Amniotic stem cell (primary cell): ENCODE measurements at places on chromosomes 5 and 9.

- DNase-seq: no peak
Measured at GRCh38 chr9:98887918-98888510, 55.7 kb upstream of the COL15A1 start.

DNA sequence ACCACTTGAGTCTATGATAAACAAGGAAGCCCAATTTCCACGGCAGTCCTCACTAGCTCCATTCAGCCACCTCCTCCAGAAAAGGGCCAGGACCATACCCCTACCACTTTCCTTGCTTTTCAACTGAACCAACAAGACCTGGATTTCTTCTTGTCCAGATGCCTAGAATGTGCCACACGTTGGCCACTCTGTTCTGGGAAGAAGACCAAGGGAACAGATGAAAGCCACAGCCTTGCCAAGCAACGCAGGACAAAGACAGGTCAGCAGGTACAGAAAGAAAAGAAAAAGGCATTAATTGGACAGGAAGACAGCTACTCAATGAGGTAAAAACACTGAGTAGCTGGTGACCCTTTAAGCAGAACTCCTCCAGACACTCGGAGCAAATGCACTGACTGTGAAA, 2.2 kb downstream of the CCNJL start:
- DNase-seq: no peak

DNA sequence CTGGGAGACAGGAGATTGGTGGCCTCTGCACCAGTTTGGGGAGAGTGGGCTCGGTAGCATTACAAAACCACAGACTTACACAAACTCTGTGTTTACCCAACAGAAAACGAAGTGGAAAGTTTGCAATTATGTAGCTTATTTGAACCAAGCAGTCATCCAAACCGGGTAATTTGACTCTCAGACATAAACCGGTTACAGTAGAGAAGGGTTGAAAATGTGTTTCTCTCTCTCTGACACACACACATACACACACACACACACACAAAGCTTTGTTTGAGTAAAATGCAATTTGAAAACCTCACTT, 97.1 kb upstream of the ZNF608 start:
- DNase-seq: no peak

DNA sequence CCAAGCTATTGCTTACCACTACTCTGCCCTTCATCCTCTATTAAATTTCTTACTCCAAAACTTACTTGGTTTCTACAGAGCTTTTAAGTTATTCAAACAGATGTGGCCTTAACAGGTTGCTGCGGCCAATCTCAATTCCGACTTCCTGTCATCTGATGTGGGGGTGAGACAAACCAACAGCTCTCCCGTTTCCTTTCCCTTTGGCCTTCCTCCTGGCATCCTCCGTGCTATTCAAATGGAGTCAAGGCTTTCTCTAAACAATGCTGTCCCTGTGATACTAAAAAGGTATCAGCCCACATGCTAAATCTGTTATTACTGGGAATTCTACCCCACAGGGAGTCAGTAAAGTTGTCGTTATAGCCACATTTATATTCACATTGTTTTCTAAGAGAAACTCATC, 11.8 kb downstream of the RBM18 start:
- DNase-seq: no peak

DNA sequence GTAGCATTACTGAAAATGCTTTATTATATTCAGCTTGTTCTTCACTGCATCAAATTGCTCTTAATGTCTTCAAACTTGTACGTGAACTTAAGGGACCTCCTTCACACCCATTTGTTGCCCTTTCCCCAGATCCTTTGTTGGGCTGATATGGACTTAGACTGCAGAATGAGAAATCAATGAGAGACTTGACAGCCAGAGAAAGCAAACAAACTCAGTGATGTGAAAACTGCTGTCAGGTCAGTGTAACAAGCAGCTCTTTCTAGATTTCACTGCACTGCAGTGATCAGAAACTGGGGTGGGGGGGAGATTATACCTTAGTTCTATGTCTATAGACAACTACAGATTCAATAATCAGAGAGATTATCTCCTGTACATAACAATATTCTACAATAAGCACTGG, 491.0 kb upstream of the DAP start:
- no peak for DNase-seq

DNA sequence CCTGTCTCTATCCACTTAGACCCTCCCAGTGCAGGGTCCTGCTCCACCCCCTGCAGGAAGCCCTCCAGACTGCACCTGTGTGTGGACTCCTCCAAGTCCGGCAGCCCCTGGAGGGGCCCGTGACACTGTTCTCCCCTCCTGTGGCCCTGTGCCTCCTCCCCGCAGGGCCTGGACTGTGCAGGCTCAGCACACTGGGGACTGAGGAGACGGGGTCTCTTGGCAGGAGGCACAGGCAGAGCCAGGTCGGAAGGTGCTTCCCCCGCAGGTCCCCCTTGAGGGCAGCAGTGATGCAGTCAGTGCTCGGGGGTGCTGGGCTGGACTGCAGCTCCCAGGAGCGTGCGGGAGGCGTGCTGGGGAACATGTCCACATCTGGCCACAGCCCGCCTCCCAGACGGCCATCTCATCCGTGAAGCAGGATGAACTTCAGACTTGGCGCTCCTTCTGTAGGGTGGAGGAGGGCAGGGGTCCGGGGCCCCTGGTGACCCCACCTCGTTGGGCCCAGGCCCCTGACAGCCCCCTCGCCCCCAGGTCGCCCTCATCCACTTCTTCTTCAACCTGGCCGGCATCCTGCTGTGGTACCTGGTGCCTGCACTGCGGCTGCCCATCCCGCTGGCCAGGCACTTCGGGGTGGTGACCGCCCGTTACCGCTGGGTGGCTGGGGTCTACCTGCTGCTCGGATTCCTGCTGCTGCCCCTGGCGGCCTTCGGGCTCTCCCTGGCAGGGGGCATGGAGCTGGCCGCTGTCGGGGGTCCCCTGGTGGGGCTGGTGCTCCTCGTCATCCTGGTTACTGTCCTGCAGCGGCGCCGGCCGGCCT, 4.9 kb downstream of the SLC34A3 start:
- DNase-seq: no peak

DNA sequence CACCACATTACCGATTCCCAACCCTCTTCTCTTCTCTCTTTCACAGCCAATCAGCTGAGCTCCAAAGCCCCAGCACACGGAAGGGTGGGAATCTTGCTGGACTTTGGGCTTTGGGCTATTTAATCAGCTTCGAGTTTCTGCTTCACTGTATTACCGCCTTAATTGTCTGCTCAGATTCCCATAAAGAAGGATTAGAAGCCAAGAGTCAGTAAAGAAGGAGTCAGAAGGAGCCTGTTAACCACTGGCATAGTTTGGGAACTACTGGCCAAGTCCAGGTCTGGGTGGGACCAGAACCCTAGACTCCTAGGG, 4.4 kb downstream of the SPRY4 start:
- no peak for DNase-seq

DNA sequence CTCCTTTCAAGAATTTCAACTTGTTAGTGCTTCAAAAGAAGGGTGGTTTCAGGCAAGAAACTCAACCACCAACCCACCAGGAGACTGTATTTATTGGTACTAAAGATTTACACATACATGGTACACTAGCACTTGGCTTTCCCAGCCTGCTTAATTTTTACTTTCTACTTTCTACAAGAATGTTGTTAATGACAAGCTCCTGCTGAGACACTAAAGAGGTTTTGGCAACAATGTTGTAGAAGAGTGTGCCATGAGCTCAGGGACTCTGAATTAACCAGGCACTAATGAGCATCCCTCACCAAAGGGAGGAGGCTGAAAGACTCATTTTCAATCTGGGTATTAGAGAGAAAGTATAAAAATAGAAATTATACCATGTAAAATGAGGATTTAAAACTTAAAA, 195.0 kb downstream of the KIAA0825 start:
- no peak for DNase-seq

GRCh38 chr9:115254287-115255180, 136.6 kb upstream of the TNC start:
- no peak for DNase-seq

GRCh38 chr9:126606483-126606870, 7.3 kb upstream of the LMX1B start:
- no peak for DNase-seq

- no peak for DNase-seq
Measured at GRCh38 chr5:74063821-74064220, 437.8 kb downstream of the ARHGEF28 start.
